ENCODE measurements at places on chromosomes 5 and 9. TPM values are rescaled to one million over a fixed set of nuclear protein-coding genes. Genes with fewer than 3 reads are reported as not detected.

GRCh38 chr9:128149001-128149701, at the start of gene LCN2:
LCN2 (plus strand) TSS chr9:128149453; CDS start chr9:128149526, 73 bp downstream.
- peaks cover 5% of the 10 kb centered on the region for H3K4me1 ChIP-seq
- no peak for DNase-seq
- H3K36me3 ChIP-seq = no peaks in the 10 kb centered on the region
- H3K4me3 ChIP-seq = no peak within 1 kb of the TSS
- H3K27me3 ChIP-seq = no peaks in the 10 kb centered on the region

DNA sequence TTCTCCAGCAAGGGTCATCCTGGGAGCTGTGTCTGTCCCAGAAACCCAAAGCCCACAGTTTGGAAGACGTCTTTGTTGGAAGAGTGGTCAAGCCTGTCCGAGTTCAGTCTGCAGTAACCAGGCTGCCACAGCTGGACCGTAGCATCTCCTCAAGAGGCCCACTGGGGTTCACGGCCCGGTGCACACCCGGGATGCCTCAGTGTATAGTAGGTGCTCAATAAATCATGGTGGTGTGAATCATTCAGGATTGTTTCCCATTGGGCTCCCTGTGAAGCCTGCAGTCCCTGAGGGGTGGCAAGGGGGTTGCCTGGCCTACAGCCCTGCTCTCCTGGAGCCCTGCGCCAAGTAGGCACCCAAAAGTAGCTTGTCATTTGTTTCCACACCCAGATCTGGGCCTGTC, 10.3 kb upstream of the PRRX2 start:
- H3K36me3 ChIP-seq = no peaks in the 10 kb centered on the region
- H3K27ac ChIP-seq = no peak overlapping the region
- H3K4me3 ChIP-seq = no peak overlapping the region
- no peaks in the 10 kb centered on the region for H3K27me3 ChIP-seq
- no peak for DNase-seq
- H3K4me1 ChIP-seq = peaks cover 3% of the 10 kb centered on the region

- H3K4me3 ChIP-seq = no peak overlapping the region
- no peaks in the 10 kb centered on the region for H3K27me3 ChIP-seq
- H3K36me3 ChIP-seq = no peaks in the 10 kb centered on the region
Observed at GRCh38 chr5:168712280-168712924, 133.2 kb upstream of the PANK3 start.

GRCh38 chr9:21381448-21382339, 3.5 kb downstream of the IFNA2 start:
- no peaks in the 10 kb centered on the region for H3K27me3 ChIP-seq
- DNase-seq = no peak
- no peak overlapping the region for H3K27ac ChIP-seq
- no peak overlapping the region for H3K4me3 ChIP-seq
- H3K4me1 ChIP-seq = no peaks in the 10 kb centered on the region

DNA sequence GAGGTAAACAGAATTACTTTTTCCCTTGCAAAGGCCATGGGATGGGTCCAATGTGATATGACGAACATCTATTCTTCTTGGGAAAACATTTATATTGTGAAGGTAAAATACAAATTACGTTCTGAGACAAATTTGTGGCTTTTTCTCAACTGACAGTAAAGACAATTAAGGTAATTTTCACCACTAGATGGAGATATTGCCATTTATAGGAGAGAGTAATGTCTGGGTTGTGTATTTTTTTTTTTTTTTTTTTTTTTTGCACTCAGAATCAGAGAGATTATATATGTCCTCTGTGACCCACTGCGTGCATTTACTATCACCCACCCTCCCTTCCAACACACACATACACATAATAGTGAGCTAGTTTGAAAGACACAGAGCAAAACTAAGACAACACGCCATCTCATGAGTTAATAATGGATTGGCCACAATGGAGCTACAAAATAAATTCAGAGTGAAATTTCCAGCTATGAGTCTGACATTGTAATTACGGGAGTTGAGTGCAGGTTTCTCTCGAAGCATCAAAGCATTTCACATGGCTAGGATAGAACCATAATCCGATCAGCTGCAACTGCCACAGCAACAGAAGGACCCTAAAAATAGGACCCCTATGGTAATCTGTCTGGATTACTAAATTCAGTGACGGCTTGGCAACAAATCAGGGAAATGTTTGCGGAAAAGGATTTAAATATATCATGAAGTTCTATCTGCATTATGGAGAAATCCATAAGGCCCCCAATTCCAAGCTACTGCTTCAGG, 49.2 kb downstream of the ANXA1 start:
- H3K4me1 ChIP-seq = no peaks in the 10 kb centered on the region
- no peaks in the 10 kb centered on the region for H3K27me3 ChIP-seq
- no peaks in the 10 kb centered on the region for H3K36me3 ChIP-seq
- DNase-seq = no peak
- no peak overlapping the region for H3K27ac ChIP-seq
- no peak overlapping the region for H3K4me3 ChIP-seq

The EGR1 gene
- total RNA-seq = 12.0 TPM

The ASPN gene
- not detected for total RNA-seq

The ARAP3 gene
- 2.5 TPM for total RNA-seq

The DMGDH gene
- 0.54 TPM for total RNA-seq

The DEPDC1B gene
- 22.2 TPM for total RNA-seq

The FAM78A gene
- total RNA-seq = 0.59 TPM
